ENCODE measurements at places on chromosomes 7 and 10. TPM values are rescaled to one million over a fixed set of nuclear protein-coding genes. Genes with fewer than 3 reads are reported as not detected.

GRCh38 chr7:23570592-23571200, 26.5 kb upstream of the CCDC126 start:
- peak; percentile 67 for DNase-seq

GRCh38 chr7:150307129-150307528, 16.0 kb upstream of the LRRC61 start:
- DNase-seq, result no peak

- no peak for DNase-seq
Observed at GRCh38 chr10:108082596-108082995, 918.1 kb upstream of the SORCS1 start.

DNA sequence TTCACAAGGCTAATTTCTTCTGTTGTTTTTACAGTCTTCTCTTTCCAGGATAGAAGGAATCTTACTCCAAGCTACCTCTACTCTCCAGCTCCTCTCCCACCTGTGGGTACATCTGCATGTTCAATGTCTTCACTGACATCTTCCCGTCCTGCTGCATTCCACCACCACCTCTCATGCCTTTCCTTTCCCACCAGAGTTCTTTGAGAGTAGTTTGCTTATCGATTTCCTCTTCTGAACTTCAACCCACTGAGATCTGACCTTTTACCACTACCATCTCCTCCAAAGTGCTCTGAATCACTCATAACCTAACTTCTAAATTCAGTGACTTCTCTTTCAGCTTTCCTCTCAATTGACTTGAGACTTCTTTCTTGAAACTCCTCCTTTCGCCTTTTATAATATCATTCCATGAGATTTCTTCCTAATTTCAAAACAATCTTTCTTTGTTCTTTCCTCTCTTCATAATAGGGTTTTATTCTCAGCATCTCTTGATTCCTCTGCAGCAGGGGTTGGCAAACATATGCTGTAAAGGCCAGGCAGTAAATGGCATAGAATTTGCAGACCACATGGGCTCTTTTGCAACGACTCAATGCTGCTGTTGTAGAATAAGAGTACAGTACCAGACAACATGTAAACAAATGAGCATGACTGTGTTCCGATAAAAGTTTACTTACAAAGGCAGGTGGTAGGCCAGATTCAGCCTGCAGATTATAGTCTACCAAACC, 22.1 kb downstream of the ACSL5 start:
- no peak for DNase-seq

DNA sequence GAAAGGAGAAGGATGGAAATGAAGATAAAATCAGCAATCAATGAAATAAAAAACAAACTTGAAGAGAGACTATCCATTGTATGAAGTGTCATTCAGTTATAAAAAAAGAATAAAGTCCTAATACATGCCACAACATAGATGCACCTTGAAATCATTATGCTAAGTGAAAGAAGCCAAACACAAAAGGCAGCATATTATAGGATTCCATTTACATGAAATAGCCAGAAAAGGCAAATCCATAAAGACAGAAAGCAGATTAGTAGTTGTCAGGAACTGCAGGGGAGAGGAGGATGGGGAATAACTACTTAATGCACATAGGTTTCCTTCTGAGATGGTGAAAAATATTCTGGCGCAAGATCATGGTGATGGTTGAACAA, 6.6 kb upstream of the PON1 start:
- DNase-seq, result no peak

DNA sequence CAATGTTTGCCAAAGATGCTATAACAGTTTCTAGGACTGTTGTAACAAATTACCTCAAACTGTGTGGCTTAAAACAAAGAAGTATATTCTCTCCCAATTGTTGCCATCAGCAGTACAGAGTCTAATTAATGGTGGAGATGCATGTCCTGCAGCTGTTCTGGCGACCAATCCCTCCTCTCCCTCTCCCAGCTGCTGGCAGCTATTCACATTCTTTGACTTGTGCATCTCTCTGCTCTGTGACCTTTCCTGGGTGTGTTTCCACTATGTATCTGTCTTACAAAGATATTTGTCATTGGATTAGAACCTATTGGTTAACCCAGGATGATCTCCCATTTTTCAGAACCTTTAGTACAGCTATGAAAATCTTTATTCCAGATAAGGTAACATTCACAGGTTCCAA, 561.7 kb upstream of the POM121L12 start:
- DNase-seq, result no peak

DNA sequence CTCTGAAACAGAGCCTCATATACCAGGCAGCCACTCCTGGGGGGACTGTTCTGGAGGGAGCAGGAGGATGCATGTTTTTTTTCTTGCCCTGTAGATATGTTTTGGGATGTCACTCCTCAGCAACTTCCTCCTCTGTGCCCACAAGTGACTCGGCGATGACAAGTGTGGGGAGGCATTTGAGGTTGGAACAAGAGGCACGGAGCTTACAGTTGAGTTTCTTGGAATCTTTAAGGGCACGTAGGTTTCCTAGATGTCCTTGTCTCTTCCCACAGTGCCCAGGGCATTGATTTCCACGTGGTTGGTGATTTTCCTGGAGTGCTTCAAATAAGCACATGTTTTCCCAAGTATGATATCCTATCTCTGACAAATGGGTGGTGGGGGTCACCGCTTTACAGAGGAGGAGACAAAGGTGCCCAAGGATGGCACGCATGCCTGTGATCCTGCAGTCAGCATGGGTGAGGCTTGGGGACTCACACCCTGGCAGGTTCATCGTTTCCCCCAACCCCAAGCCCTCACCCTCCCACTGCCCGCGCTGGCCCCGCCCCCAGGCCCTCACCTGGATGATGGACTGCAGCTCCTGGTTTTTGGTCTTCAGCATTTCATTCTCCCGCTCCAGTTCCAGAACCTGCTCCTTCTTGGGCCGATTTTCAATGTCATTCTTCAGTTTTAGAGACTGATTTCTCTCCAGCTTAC, 95.2 kb upstream of the GNA12 start:
- DNase-seq, result no peak

GRCh38 chr10:14405076-14406065, 74.6 kb upstream of the FRMD4A start:
- DNase-seq, result no peak

- DNase-seq, result no peak
Observed at GRCh38 chr10:73650537-73651331, 5.1 kb downstream of the SYNPO2L start.

- no peak for DNase-seq
Observed at GRCh38 chr10:95840121-95840520, 67.7 kb upstream of the CC2D2B start.

DNA sequence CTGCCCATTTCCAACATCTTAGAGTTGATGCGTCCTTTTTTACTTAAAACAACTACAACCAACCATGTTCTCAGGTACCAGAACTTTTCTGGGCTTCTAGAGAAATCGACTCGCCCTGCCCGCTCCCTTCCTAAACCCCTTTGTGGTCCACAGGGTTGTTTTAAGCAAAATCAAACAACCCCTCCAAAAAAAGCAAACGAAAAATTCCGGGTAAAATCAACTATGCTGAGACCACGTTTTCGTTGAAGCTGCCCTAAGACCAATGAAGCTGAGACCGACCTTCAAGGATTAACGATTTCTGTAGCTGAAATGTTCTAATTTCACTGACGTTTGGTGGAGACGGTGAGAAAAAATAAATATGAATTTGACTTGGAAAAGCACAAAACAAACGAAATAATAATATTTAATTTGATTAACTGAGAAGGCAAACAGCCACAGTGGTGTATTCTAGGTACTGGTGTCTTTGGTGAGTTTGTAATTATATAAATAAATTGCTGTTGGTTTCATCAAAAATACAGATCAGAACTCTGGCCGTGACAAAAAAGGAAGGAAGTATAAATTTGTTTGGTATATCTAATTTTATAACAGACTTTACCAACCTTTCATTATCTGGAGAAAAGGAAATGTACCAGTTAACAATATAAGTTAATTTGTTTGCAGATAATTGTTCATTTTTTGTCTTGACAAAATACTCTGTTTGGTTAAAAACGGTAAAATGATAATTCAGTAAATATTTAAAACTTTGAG, 4.7 kb upstream of the IGF2BP3 start:
- no peak for DNase-seq

DNA sequence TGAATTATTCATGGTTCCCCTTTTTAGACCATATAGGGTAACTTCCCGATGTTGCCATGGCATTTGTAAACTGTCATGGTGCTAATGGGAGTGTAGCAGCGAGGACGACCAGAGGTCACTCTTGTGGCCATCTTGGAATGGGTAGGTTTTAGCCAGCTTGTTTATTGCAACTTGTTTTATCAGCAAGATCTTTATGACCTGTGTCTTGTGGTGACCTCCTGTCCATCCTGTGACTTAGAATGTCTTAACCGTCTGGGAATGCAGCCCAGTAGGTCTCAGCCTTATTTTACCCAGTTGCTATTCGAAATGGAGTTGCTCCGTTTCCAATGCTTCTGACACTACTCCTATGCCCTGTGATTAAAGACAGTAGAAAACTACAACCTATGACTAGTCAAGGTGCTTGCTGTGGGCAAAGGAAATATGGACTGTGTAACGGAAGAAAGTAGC, 18.8 kb upstream of the PAXIP1 start:
- no peak for DNase-seq

DNA sequence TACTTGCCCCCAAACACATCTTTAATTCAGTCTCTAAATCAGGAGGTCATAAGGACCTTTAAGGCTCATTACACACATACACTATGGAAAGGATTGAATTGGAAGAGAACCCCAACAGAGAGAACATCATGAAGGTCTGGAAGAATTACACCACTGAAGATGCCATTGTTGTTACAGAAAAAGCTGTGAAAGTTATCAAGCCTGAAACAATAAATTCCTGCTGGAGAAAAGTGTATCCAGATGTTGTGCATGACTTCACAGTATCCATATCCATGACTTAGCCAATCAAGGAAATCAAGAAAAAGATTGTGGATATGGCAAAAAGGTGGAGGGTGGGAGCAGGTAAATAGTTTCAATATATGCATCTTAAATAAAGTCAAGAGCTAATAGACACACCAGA, 13.7 kb downstream of the LIPA start:
- no peak for DNase-seq

- DNase-seq, result no peak
Observed at GRCh38 chr10:121085367-121085766, 234.2 kb downstream of the WDR11 start.

DNA sequence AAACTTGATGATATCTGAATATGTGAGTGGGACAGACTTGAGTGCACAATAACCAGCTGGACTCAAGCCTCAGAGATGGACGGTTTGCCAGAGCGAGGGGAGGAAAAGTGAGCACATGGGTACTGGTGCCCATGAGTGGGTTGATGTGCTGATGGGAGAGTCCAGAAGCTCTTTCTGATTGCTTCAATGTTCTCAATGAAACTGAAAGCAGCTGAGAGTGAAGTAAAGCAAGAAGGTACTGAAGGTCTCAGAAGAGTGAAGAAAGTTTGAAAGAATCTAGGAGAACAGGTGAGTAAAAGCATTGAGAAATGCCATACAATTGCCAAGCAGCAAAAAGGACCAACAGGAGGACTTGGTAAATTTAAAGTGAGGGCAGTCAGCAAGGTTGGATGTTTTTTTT, 28.6 kb downstream of the CTTNBP2 start:
- DNase-seq, result no peak

- DNase-seq, result no peak
Observed at GRCh38 chr10:95425592-95426465, 135.0 kb upstream of the PDLIM1 start.

DNA sequence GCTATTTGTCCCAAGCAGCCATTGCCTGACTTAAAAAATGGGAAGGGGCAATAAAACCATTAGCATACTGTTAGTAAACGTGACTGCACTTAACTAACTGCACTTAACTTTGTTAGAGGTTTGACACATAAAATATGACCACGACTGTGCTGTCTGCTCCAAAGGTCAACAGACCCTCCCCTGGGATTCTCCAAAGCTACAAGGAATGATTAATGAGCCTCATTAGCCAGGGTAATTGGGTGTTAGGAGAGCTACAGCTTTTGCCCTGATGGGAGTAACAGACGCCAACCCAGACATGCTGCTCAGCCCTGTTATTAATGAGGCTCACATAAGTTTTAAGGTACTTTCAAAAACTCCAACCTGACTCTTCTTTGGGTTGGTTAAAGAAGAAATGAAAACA, 129.4 kb upstream of the PLPP4 start:
- no peak for DNase-seq

- no peak for DNase-seq
Observed at GRCh38 chr7:80002865-80003264, 131.8 kb upstream of the GNAI1 start.

DNA sequence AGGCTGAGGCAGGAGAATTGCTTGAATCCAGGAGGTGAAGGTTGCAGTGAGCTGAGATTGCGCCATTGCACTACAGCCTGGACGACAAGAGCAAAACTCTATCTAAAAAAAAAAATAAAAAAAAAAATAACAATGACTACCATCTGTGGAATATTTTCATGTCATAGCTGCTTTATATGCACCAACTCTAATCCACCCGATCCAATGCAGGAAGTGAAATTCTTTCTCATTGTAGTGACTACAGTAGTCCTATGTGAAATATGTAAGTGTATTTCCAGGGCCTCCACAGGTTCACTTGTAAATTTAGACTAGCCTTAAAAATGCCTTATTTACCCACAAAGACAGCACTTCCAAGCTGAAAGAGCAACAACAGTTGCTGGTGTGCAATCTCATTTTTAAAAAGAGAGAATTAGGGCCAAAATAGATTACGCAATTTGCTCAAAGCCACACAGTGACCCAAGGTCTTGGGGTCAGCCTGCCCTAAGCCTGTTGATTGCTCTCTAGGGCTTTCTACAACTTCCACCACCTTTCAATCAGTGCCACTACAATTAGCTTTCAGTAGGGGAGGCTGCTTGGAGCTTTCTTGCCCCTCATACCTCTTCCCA, 25.8 kb upstream of the EGFR start:
- no peak for DNase-seq

- DNase-seq, result no peak
Observed at GRCh38 chr7:12570168-12570533, 369 bp upstream of the SCIN start.

DNA sequence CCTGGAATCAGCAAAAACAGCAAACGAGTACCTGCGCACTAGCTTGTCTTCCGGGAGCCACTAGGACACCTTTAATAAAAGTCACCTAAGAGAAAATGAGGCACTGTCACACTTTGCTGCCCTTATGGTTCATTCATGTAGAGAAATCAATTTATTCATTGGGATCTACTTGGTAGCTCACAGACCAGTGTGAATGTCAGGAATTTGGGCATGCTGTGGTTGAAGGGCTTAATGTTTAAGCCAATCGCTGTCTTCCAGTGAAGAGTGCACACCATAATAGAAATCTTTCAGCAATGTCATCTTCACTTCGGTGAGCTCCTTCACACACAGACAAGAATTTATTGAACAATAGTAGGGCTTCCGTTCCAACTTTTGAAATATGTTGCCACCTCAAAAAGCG, 65.1 kb downstream of the MARCHF5 start:
- no peak for DNase-seq

Gene RBP4
- total RNA-seq, result 3.2 TPM

Gene AUTS2
- total RNA-seq, result 58.2 TPM

Gene PDZD7
- total RNA-seq, result not detected

Gene H2BK1
- not detected for total RNA-seq

Gene LRRC4
- total RNA-seq, result 1.7 TPM

Gene ZNF853
- 5.1 TPM for total RNA-seq

Gene SPDYE11
- not detected for total RNA-seq

Gene LAMB1
- 180 TPM for total RNA-seq

Gene VWC2
- 1.9 TPM for total RNA-seq

Gene TAS2R5
- total RNA-seq, result 12.0 TPM

Gene PRF1
- 8.7 TPM for total RNA-seq

Gene CFAP70
- total RNA-seq, result 11.3 TPM

Gene GALNT17
- 9.3 TPM for total RNA-seq

Gene VPS37D
- 9.3 TPM for total RNA-seq

Data from uterus (tissue), 4 donors.